ENCODE measurements at places on chromosomes 16 and 17.

DNA sequence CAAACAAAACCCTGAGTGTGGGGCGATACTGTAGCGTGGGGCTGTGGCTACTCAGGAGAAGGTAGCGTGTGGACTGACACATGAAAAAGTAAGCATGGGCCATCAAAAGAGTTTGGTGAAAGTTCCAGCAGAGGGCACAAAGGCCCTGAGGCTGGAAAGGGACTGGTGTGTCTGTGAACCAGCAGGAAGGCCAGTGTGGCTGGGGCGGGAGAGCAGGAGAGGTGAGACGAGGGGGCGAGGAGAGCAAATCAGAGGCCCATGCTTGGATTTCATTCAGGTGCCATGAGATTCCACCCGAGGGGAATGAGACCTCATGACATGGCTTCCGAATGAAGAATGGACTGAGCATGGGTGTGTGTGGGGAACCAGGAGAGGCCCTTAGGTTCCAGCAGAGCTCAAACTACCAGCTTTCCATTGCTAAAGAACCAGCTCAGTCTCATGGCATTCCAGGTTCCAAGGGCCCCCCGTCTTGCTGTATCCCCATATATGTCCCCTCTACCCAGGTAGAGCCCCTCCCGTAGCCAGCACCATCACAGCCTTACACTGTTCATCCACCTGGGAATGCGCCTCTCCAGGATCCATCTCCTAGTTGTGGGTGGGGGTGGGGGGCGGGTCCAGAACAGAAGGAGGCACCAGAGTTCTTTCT is 31.1 kb downstream of the TRPV2 start:
- no peak for DNase-seq

- no peak for DNase-seq
These were observed 65.2 kb upstream of the SMIM36 start for GRCh38 chr17:55576237-55576995.

GRCh38 chr17:38545531-38546225 is 60.1 kb downstream of the SRCIN1 start:
- no peak for DNase-seq

- DNase-seq: no peak
These were observed 344.6 kb downstream of the XYLT1 start for GRCh38 chr16:17126156-17126555.

DNA sequence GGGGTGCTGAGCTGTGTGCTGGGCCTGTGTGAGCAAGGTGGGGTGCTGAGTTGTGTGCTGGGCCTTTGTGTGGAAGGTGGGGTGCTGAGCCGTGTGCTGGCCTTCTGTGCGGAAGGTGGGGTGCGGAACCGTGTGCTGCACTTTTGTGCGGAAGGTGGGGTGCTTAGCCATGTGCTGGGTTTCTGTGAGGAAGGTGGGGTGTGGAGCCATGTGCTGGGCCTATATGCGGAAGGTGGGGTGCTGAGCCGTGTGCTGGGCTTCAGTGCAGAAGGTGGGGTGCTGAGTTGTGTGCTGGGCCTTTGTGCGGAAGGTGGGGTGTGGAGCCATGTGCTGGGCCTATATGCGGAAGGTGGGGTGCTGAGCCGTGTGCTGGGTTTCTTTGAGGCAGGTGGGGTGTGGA is 555.4 kb upstream of the EEF2KMT start:
- DNase-seq: no peak

GRCh38 chr16:3249451-3249850 is 7.0 kb downstream of the MEFV start:
- DNase-seq: no peak

- DNase-seq: no peak
These were observed 136.1 kb upstream of the PLCG2 start for GRCh38 chr16:81642943-81643342.

DNA sequence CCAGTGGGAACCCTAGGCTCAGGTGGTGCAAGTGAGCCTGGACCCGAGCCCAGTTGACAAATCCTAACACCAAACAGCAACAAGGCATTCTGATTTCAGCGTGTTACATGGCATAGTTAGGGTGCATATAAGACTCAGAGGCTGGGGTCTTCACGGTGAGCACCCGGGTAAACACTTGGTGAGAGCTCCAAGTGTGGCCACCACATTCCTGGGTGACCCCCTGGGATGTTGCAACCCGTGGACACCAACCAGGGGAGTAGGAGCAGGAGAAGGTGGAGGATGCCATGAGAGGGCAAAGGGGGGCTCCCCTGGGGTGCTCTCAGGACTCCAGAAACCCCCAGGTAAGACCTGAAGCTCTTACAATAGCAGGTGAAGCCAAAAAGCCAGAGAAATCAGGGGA is 69.9 kb upstream of the CDH5 start:
- DNase-seq: no peak

GRCh38 chr17:74981979-74982662 is 5.3 kb upstream of the CDR2L start:
- DNase-seq: peak; percentile 82

DNA sequence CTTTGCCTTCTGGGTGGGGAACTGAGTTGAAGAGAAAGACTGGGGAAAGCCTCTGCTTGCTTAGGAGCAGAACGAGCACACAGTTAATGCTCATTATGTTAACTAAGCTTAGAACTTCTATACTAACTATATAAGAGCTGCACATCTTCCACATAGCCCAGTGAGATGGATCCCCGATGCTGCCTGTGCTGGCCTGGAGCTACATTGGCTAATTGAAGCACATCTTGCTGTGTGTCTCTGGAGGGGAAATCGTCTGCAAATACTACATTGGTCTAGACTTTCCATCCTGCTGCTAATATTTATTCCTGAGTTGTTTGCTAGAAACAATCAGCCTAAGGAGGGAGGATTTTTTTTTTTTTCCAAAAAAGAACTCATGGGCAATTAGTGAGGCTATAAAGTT is 406.3 kb downstream of the HAPSTR1 start:
- no peak for DNase-seq

GRCh38 chr17:18076936-18077335 is 10.8 kb upstream of the DRG2 start:
- DNase-seq: no peak

DNA sequence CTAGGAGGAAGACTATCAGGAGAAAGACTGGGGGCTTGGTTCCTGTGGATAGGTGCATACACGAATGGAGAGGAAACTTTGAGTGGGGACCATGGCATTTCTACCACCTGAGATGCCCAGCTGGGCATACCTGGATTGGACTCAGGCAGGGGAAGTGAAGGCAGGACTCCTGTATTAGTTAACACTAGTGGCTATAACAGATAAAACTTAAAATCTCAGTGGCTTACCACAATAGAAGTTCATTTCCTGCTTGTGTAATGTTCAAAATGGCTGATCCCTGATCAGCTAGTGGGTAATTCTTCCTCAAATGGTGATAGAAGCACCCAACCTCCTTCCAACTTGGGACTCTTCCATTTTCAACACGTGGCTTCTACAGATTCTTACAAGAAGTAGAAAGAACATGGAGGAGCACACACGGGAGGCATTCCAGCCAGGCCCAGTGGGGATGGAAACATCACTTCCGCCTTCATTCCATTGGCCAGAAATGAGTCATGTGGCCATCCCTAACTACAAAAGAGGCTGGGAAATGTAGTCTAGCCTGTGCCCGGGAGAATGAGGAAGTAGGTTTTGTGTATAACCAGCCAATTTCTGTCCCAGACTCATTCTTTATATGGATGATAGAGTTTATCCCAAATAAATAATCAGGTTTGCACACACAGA is 112.1 kb downstream of the UTP18 start:
- DNase-seq: no peak

DNA sequence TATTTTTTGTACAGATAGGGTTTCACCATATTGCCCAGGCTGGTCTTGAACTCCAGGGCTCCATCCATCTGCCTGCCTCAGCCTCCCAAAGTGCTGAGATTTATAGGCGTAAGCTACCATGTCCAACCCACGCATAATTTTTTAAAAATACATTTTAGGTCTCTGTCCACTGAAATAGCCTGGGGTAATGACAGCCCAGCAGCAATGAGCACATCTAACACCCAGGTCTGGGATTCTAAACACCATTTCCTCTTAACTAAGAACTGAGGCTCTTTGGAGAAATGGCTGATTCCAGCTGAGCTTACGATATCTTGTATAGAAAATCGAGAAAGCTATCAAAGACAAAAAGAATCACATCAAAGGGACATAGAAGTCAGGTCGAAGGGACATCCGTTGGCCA is 245.3 kb downstream of the PARN start:
- no peak for DNase-seq

GRCh38 chr17:63847525-63848249 is 5.2 kb upstream of the SMARCD2 start:
- no peak for DNase-seq

DNA sequence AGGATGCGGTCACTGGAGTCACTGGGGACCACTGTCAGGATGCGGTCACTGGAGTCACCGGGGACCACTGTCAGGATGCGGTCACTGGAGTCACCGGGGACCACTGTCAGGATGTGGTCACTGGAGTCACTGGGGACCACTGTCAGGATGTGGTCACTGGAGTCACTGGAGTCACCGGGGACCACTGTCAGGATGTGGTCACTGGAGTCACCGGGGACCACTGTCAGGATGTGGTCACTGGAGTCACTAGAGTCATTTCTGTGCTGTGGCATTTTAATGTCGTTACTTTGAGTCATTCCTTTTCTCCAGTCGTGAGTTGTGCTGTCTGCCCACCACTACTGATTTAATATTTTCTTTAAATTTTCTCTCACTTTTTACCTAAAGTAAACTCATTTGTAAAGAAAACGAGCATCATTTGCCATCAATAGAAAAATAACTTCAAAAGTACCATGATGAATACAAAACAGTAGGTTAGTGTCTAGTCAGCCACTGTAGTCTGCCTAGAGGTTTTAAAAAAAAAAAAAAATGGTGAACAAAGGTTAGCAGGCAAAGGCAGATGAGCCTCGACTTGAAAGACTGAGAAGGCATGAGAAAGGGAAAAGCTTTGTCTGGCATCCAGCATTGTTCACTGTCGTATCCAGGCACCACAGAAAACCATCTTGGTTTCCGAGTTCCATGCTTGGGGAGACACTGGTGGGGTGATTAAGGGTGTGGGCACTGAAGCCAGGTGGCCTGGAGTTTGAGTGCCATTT is 346.6 kb downstream of the SNX29 start:
- peak; percentile 37 for DNase-seq

DNA sequence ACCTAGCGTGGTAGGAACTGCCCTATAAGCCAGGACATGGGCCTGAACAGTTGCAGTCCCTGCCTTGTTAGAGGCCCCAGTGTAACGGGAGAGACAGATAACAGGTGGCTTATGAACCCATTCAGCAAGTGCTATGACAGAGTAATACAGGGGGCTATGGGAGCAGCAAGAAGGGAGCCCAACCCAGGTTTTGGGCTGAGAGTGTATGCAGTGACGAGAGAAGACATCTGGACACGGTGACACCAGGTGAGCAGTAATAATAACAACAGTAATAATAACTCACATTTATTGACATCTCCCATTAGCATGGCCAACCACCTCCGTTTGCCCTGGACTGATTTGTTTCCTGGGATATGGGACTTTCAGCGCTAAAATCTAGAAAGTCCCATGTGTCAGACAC is 100.8 kb downstream of the IRX5 start:
- DNase-seq: no peak

DNA sequence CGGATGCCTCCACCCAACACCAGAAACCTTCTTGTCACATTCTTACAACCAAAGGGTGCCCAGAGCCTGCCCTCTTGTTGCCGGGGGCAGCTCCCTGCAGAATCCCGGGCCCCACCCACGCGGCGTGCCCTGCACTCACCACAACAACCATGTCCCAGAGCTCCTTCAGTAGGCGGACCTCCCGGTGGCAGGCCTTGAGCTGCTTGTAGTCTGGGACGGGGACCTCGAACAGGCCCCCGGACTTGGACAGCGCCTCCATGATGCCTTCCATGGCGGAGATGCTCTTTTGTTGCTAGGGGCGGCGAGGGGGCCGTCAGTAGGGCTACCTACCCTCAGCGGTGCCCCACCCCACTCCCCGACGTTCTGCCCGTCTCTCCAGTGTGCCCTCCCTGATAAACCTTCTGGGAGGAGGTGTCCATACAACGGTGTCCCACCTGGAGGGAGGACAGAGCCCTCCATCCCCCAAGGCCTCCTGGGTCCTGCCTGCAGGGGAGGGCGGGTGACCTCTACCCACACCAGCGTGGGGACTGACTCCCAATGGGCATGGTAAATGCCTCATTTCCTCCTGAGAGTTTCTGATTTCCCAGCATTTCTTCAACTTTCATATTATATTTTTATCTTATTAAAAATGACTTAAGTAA is 52.2 kb downstream of the DNAH17 start:
- DNase-seq: no peak

DNA sequence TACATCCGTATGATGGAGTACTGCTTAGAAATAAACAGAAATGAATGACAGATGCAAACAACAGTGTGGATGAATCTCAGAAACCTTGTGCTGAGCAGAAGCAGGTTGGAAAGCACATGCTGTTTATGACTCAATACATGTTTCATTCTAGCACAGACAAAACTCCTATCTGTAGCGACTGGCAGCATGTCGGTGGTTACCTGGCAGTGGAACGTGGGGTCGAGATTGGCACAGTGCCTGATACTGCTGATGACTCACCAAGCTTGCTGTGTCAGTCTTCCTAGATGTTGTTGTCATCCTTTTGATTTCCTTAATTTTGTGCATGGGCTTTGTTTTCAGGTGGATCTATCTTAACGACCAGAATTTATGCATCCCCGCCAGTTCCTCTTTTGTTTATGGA is 62.1 kb downstream of the GAN start:
- no peak for DNase-seq

DNA sequence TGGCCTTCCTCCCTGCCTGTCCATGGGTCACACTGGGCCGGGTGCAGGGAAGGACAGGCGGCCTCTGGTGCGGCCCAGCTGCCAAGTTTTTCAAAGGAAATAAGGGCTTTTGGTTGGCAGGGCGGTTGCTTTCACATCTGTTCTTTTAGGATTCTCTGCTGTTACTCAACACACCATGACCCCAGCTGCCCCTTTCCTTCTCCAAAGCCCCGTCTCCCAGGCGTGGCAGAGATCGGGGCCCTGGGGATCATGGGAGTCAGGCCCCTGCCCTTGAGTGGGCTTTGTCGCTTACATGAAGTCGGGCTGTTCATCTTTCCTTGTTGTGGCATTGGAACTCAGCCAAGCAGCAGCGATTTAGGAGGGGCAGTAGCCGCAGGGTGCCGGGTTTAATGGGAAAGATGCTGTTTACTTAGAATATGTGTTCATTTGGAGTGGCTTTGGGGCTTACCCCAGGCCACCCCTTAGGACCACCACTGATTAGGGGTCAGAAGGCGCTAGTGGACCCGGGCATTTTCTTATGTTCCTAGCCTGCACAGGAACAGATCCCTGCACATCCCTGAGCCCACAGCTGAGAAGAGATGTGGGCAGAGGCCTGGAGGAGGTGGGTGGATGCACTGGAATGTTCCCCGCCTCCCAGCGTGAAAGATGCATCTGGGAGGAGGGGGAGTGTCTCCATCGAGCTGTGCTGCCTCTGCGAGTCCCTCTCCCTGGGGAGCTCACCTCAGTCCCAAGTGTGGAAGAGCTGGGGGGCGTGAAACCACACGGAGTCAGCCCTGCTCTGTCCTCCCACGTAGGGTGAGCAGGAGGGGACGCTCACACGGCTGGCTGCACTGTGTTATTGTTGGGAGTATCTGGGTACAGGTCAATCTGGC is 6.8 kb upstream of the ADCY7 start:
- DNase-seq: no peak

- no peak for DNase-seq
These were observed 12.9 kb downstream of the CHTF8 start for GRCh38 chr16:69119536-69119935.
